ENCODE measurements at places on chromosomes 12 and 14.

GRCh38 chr14:96799489-96800054 is 2.4 kb downstream of the VRK1 start:
- no peak for DNase-seq

DNA sequence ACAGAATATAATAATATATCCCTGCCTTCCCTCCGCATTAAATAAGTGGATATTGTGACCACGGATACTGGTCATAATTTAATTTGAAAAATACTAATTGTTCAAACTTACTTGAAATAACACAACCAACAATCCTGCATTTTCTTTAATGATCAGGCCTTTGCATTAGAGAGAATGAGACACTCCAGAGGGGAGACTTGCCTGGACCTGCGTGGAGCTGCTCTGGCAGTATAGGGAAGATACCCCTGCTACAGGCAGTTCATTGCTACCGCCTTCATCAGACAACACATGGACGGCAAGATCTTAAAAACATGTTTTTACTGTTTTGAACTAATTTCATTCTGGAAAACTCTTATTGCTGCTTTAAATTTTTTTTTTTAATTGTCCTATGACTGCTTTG is 211.0 kb upstream of the FAR2 start:
- no peak for DNase-seq

DNA sequence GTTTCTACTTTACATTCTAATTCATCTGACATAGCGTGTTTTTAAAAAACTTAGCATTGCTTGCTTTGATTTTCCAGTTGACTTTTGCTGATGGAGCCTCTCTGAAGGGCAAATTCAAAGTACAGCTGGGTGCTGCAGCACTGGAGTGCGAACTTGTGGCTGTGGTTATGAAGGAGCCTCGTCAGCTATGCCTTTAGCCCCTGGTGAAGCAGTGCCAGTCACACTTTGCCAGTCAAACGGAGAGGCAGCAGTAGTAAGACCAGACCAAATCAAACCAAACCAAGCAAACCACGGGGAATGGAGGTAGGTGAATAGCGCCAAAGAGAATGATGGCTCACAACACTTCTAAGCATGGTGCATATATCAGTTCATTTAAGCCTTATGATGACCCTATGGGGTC is 15.1 kb upstream of the SLC38A2 start:
- no peak for DNase-seq

- DNase-seq = no peak
Measured at GRCh38 chr12:126897778-126898177, 1369.2 kb upstream of the TMEM132C start.

DNA sequence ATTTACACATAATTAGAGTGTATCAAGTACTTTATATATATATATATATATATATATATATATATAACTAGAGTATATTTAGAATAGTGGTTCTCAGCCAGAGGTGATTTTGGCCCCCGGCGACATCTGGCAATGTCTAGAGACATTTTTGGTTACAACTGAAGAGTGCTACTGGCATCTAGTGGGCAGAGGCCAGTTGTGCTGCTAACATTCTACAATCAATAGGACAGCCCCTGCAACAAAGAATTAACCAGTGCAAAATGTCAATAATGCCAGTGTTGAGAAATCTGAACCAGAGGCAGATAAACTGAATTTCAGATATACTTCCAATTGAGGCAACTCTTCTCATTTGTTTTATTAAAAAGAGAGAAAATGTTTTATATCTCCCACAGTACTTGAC is 8.9 kb downstream of the GTF2A1 start:
- DNase-seq = no peak

DNA sequence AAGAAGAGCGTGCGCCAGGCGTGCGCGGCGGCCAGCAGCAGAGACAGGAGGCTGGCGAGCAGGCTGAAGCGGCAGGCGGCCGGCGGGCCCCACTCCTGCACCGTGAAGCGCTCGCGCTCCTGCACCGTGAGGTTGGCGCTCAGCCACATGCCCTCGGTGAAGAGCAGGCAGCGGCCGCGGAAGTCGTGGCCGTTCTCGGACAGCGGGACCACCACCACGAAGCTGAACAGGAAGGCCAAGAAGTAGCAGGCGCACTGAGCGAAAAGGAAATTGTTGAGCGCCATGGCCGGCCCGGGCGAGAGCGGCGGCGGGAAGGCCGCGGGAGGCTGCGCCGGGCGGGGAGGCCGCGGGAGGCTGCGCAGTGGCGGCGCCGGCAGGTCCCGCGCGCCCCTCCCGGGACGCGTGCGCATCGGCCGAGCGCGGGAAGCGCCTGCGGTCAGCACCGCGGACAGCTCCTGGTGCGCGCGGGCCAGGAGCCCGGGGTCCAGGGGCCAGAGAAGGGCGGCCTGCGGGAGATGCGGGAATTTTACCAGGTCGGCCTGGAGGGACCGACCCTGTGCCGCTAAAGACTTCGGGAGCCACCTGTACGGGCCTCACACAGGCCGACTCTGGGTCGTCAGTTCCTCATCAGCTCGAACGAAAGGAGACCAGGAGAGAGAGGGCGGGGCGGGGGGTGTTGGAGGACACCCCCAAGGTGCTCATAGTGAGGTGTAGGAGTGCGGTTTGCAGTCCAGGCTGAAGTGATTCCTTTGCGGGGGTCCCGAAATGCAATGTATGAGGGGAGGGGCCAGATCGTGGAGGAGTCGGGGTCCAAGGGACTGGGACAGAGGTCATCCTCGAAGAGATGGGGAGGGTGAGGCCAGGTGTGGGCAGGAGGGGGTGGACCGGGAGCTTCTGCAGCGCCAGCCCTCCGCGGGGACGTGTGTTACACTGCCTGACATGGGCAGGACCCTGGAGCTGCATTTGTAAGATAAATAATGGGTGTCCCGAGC is at the start of gene TMEM179:
TSS of gene TMEM179 (minus strand) at position 315 of the 992 bp plus-strand sequence. CDS start at position 284, 31 bp downstream.
- DNase-seq = no peak

- DNase-seq = no peak
Measured at GRCh38 chr12:93676408-93677194, 574 bp upstream of the CRADD start.

GRCh38 chr14:105294142-105294597 is 6.6 kb downstream of the BRF1 start:
- no peak for DNase-seq

GRCh38 chr14:64387232-64387781 is 846 bp upstream of the MTHFD1 start:
- DNase-seq = no peak

DNA sequence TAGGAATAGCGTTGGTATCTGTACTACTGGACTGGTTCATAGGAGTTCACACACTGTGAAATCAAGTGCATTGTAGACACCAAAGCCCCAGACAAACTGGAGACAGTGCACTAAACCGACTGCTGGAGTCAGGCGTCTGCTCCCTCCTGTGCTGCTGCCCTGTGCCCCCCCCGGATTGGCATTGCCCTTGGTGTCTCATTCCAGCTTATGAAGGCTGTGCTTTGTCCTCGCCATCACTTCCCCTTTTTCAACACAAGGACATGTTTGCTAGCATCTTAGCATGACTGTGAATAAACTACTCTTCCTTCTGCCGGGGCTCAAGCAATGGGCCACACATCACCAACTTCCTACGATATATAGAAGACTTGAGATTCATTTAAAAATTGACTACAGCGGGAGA is 84.0 kb downstream of the TMCC3 start:
- no peak for DNase-seq

GRCh38 chr14:22493753-22494152 is 95.3 kb downstream of the DAD1 start:
- DNase-seq = no peak

- DNase-seq = no peak
Measured at GRCh38 chr12:5511644-5512600, 80.0 kb downstream of the NTF3 start.

DNA sequence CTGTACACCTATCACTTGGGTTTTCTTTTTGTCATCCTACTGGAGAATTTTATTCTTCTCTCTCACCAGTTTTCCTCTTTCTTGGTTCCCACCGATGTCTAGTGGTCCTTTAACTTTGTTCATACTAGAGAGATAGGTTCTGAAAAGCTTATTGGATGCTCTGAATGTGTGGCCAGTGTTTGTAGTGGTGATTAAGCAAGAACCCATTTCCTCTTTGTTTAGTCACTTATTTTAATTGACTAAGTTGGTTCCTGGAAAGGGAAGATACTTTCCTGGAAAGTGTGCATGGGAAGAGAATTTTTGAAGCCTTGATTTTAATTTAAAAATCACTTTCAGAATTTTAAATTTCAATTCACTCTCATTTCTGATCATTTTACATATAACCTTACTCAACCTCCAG is 127.2 kb downstream of the OTOGL start:
- no peak for DNase-seq

DNA sequence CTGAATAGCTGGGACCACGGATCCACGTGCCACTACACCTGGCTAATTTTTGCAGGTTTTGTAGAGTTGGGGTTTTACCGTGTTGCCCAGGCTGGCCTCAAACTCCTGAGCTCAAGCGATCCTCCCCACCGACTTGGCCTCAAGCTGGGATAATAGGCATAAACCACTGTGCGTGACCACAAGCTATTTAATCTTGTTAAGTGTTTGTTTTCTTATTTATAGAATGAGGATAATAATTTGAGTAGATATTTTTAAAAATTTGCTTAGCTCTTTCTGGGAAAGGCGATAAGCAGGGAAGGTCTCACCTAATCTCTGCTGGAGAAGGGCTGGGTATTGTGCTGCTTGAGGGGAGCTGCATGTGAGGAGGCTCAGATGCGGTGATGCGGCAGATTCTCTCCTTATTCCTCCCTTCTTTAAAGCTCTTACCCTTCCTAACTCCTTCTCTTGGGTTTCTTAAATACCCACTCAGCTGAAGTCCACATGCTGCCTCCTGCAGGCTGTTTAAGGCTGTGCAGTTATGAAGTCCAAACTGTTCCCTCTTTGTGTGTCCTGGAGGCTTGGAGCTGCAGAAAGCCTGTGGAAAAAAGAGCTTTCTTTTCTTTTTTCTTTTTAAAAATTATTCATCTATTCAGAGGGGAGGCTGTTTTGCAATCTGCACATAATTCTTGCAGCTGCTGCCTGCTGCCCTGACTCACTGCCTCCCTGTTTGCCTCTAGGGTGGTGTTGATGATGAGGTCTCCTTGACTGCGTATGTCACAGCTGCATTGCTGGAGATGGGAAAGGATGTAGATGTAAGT is 37.9 kb downstream of the A2ML1 start:
- no peak for DNase-seq

DNA sequence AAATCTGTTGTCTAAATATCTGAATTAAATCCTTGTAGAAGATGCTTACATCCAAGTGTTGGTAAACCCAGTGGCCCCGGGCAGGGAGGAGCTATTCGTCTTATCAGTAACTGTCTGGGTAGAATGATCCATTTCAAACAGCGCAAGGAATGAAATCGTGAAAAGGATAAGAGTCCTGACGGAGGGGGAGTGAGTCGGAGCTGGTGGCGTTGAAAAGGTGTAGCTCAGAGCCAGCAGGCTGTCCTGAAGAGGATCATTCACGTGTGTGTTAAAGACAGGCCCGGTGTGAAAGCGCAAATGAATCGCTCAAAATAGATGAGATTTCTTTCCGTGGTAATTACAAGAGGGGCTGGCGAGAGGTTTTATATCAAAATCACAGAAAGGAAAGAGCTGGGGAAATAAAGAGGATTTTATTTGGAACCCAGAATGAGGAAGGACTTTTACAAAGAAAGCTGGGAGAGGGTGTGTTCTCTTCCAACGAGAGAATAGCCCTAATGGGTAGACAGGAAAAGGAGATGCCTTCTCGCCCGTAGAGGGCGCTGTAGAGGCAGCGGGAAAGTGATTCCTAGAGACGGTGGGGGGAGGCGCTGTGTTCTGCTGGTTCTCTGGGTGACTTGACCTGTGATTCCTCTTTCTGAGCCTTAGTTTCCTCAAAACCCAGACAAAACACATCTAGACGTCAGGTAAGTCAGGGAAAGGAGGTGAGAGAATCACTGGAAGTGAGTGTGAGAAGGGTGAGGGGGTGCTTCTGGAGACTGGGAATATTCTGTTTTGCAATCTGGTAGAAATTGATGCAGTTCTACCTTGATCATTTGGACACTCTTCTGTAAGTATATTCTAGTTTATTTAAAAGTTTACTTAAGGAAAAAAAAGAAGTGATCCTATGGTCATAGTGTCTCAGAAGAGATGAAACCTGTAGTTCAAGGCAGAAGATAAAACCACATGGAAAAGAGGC is 39.3 kb downstream of the SRRM4 start:
- no peak for DNase-seq

- no peak for DNase-seq
Measured at GRCh38 chr12:108816652-108817335, 40.6 kb downstream of the SSH1 start.
